H54 (cell line): ENCODE measurements at places on chromosomes 11 and 22.

- no peak for DNase-seq
Measured at GRCh38 chr22:23526596-23527316, 53.3 kb downstream of the IGLL1 start.

GRCh38 chr11:33652431-33652830 is 48.2 kb downstream of the C11orf91 start:
- no peak for DNase-seq

DNA sequence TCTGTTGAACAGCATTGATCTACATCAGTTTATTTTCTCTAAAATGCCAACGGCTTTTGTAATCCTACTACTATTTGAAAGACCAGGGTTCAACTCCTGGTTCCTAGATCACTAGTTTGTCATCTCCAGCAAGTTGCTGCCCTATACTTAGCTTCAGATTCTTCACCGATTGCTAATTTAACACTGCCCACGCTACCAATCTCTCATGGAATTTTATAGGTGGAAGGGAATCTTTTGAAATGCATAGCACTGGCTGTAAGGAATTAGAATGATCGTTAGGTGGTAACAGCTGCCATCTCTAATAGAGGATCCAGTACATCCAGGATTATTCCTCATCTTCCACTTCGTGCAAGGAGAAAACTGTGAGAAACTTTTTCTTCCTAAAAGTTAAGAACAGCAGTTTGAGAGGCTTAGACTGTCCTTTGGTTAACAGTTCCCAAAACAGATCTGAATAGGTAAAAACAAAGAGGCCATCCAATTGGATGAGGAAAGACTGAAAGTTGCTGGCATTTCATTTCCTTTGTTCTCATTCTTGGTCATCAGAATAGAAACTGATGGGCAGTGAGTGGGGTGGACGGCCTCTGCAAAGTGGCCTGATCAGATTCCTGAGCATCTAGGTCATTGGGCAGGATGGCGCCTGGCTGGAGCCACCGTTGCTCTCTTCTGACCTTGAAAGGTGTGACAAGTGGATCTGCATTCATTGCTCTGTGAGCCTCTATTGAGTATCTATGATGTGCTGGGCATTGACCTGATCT is 236.3 kb upstream of the SORL1-AS1 start:
- peak; percentile 39 for DNase-seq

GRCh38 chr11:45180179-45180847 is 33.9 kb downstream of the PRDM11 start:
- DNase-seq, result peak; percentile 84
